Activated naive CD8-positive, alpha-beta T cell treated with anti-CD3 and anti-CD28 coated beads for 36 hours (primary cell): ENCODE measurements at places on chromosomes 3 and 15. TPM values are rescaled to one million over a fixed set of nuclear protein-coding genes. Genes with fewer than 3 reads are reported as not detected.
A peak's percentile ranks its signal among the peaks of the same experiment; 100 is the strongest.

The TGFBR2 gene
- 64.1 TPM for total RNA-seq

The CLEC3B gene
- total RNA-seq: not detected

GRCh38 chr3:172142051-172142863 is 102.9 kb downstream of the FNDC3B start:
- no peak for DNase-seq

DNA sequence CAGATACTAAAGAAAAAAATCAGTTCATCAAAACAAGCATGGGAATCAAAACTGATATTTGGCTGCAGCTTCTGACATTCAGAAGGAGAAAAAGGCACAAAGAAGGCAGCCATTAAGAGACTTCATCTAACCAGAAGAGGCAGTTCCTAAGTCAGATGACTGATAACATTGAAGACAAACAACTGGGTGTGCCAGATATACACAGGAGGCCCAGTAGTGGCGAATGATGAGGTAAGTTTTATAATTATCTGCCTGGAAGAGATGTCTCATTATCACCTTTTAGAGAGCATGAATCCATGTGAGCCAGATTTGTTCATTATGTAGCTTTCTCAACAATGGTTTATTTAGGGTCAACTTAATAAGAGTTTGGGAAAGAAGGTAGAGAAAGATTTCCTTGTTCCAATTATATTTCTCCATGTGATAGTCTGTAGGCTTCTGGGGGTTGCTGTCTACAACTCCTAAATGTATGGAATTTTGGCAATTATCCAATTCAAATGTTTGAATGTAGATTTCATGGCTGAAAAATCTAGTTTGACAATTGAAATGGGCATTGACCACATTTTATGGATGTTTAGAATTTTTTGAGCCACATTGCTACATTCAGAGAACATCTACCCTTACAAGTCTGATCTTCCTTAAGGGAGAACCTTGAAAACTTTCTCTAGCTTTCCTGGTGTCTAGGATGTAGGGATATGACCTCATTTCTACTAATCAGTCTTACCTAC is 50.4 kb upstream of the RASGRF1 start:
- no peak for DNase-seq

DNA sequence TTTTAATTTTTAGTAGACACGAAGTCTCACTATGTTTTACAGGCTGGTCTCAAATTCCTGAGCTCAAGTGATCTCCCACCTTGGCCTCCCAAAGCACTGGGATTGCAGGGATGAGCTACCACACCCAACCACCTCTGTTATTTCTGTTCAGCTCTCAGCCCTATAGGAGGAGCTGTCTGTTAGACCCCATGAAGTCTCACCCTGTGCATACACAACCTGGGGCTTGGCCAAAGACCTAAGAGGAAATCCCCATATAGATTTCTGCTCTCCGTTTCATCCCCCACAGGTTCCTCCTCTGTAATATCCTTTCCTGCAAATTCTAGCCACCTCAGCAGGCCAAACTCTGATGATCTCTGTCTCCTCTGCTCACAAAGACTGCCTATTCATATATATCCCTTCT is 56.6 kb upstream of the CTDSPL2 start:
- DNase-seq: no peak

DNA sequence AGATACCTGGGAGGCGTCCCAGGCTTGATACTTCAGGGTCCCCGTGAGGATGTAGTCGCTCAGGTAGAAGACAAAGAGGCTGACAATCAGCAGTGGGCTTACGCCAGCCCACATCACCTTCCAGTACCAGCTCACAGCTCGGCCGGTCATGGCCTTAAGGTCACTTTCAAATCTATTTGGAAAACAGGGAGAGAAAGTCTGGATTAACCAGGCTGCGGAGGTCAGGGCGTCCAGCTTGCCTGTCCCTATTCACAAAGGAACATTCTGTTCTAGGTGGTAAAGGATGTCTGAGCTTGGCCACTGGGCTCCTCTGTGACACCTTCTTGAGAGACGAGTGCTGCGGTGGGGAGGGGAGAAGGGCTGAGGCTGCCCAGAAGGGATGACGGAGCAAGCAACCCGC is 36.5 kb downstream of the SLC6A20 start:
- no peak for DNase-seq

The TMEM41A gene
- total RNA-seq: 20.0 TPM

DNA sequence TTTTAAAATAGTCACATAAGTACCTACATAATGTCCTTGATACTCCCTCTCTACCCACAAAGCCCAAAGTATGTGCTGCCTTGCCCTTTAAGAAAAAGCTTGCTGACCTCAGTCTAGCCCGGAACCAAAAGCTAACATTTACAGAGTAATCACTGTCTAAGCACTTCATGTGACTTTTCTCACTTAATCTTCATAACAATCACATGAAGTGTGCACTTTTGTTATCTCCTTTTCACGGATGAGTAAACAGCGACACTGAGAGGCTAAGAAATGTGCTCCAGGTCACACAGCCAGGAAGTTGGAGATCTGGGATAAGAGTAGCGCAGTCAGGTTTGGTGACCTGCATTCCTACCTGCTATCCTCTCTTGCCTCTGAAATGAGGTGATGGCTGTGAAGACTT is 194.0 kb downstream of the ITPR1 start:
- DNase-seq: no peak

DNA sequence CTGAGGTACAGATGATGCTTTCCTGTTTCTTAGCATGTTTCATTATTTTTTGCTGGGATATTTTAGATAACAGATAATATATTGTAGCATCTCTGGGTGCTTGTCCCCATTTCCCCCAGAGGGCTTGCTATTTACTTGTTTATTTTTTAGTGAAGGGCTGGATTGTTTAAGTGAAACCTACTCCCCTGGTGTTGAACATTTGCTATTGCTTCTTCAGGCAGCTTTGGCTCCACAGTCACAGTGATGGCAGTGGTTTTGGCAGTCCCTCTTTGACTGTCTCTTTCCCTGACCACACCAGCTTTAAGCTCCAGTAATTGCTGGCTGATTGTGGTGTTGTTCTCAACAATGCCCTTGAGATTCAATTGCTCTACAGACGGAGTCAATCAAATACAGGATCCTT is 128.9 kb downstream of the KLF13 start:
- DNase-seq: no peak

- peak; percentile 47 for DNase-seq
These were observed 110.3 kb upstream of the KLF13 start for GRCh38 chr15:31216215-31216911.

DNA sequence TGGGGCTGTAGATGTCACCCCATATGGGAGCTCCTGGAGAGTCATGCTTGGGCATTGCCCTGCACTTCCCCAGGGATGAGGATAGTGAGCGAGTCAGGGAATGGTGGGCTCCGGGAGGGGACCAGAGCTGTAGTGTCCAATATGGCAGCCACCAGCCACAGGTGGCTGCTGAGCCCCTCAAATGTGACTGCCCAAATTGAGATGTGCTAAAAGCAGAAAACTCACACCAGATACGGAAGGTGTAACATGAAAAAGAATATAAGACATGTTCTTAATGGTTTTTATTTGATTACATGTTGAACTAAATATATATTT is 31.7 kb downstream of the GRIP2 start:
- no peak for DNase-seq

DNA sequence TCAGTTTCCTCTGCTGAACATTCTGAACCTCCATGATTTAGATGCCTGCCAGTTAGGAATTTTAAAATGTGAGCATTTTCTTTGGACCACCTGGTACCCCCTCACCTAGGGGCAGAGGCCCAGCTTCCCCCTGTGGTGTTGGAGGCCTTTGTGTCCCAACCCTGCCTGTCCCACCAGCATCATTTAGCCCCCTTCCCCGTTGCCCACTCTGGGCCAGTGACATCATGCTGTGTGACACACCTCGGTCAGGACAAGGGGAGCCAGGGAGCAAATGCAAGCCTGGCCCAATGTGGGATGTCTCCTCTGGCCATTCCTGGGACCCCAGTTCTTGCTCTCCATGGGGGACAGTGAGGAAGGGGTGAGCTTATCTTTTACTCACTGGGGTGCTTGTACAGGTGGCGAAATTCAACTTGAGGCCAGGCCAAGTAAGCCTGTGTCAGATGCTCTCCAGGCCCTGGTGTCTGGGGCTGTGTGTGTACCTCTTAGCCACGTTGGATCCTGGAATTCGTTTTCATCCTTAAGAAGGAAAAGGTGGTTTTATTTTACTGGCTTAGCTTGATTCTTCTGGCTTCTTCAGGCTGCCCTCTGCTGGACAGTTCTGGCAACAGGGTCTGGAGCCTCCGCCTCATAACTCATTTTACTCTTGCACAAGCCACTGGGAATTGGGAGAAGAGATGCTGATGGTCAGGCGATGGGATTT is 49.7 kb upstream of the MYZAP start:
- DNase-seq: peak; percentile 18

DNA sequence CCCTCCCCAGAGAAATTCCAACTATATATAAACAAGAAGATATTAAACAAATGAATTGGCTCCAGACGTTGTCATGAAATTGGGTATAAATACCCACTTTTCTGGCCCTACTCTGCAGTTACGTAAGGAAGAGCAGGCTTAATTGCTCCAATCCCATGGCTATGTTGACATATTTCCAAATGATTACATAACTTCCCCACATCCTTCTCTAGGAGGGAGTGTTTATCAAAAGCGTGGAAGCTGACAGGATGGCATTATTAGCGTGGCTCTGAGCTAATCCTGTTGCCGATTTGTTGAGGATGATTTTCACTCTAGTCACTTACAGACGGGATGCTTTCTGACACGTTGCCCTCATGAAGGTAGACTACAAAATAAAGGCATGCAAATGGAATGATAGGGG is 347.5 kb upstream of the TMCO5A start:
- DNase-seq: no peak

The EPHA3 gene
- total RNA-seq: 0.12 TPM

DNA sequence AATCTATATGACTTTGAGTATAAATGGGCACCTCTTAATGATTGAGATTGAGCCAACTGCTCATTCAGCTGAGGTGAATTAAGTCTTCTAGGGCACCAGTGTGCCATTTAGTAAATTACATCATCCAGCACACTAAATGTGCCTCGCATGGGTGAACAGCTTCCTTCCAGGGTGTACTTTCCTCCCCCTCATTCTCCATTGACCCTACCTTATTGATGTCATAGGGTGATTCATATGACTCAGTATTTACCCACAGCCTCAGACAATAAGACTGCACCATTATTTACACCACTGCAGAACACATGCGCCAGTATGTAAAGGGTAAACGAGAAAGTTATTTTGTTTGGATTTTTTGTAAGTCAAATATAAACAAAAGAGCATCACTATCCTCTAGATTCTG is 185.2 kb upstream of the ARL6 start:
- no peak for DNase-seq

- DNase-seq: no peak
These were observed 49.9 kb downstream of the ASTE1 start for GRCh38 chr3:130976706-130977105.

- no peak for DNase-seq
These were observed 10.6 kb upstream of the MINDY2 start for GRCh38 chr15:58760385-58761009.

DNA sequence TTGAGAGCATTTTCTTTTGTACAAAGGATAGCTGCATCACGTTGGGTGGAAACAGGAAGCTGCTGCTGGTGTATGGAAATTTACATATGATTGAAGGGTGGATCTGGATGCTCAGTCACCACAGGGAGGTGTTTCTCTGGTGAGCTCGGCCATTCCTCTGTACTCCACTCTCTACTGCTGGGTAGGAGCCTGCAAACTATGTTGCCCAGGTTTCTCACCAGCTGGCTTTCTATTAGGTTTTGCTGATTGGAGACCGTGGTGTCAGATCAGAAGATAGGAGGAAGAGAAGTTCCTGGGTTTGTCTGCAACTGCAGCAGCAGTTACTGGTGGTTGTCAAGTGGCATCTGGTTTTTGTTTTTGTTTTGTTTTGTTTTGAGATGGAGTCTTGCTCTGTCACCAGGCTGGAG is 61.7 kb downstream of the TAMM41 start:
- DNase-seq: no peak

DNA sequence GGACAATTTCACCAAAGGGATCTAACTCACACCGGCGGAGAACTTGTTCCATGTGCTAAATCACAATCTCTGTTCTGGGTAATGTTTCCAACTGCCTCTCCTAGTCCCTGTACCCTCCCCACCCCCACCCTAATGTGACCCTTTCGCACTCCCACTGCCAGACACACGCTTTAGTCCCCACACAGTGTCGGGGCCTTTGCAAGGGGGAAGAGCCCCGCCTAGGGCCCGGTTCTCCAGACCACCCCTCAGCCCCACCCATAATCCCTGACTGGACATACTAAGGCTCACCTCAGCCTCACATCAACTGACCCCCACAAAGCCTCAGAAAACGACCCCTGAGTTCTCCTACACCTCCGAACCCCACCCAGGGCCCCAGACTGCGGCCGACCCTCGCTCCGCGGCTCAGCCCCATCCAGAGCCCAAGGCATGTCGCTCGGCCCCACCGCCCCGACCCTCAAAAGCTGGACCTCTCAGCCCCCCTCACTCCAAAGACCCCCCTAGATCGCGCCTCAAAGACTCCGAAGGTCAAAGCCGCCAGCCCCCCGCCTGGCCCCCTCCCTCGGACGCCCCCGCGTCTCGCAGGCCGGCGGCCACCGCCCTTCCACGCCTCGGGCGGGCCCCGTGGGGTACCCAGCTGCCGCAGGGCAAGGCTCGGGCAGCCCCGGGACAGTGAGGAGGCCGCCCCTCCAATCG is 72.0 kb upstream of the MAP4 start:
- DNase-seq: no peak

The UCN2 gene
- not detected for total RNA-seq

The NOX5 gene
- total RNA-seq: not detected

The FBXO22 gene
- 48.2 TPM for total RNA-seq

The ACP3 gene
- total RNA-seq: not detected

The FAM81A gene
- 1.6 TPM for total RNA-seq

The KLHL40 gene
- total RNA-seq: not detected

The PRSS50 gene
- not detected for total RNA-seq

The CERS3 gene
- total RNA-seq: 0.24 TPM

DNA sequence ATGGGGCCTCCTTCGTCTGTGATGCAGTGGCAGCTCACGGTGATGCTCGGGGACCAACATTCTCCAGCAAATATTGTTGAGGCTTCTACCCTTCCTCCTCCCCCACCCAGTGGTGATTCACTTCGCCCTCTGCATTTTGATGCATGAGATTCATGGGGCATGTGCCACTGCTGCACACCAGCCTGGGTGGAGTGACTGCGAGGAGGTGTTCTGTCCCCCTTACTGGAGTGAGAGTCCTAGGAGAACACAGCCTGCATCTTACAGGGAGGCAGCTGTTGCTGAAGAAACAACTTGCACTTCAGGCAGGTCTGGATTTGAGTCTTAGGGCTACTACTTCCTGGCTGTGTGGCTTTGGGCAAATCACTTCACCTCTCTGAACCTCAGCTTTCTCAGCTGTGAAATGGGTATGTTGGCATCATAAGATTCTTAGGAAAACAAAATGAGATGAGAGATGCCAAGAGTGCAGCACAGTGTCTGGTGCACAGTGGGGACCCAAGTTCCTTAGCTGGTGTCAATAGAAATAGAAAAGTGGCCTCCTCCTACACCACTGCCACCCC is 10.2 kb upstream of the SKOR1 start:
- no peak for DNase-seq
